Activated CD8-positive, alpha-beta memory T cell treated with anti-CD3 and anti-CD28 coated beads, Interleukin-2, amount 10 ng/mL, durations not matched to agents 7 days and 5 days (primary cell): ENCODE measurements at places on chromosomes 2 and 18. TPM values are rescaled to one million over a fixed set of nuclear protein-coding genes. Genes with fewer than 3 reads are reported as not detected.

GRCh38 chr18:49588171-49588570 lies 26.3 kb downstream of the LIPG start:
- no peaks in the 10 kb centered on the region for H3K36me3 ChIP-seq
- no peak overlapping the region for H3K27ac ChIP-seq
- no peak for DNase-seq
- no peak overlapping the region for H3K4me3 ChIP-seq

- H3K27ac ChIP-seq = no peak overlapping the region
- H3K27me3 ChIP-seq = no peaks in the 10 kb centered on the region
- no peaks in the 10 kb centered on the region for H3K36me3 ChIP-seq
- H3K4me1 ChIP-seq = no peaks in the 10 kb centered on the region
- H3K4me3 ChIP-seq = no peak overlapping the region
These were observed 1677.7 kb downstream of the SUCLG1 start for GRCh38 chr2:82781176-82781915.

DNA sequence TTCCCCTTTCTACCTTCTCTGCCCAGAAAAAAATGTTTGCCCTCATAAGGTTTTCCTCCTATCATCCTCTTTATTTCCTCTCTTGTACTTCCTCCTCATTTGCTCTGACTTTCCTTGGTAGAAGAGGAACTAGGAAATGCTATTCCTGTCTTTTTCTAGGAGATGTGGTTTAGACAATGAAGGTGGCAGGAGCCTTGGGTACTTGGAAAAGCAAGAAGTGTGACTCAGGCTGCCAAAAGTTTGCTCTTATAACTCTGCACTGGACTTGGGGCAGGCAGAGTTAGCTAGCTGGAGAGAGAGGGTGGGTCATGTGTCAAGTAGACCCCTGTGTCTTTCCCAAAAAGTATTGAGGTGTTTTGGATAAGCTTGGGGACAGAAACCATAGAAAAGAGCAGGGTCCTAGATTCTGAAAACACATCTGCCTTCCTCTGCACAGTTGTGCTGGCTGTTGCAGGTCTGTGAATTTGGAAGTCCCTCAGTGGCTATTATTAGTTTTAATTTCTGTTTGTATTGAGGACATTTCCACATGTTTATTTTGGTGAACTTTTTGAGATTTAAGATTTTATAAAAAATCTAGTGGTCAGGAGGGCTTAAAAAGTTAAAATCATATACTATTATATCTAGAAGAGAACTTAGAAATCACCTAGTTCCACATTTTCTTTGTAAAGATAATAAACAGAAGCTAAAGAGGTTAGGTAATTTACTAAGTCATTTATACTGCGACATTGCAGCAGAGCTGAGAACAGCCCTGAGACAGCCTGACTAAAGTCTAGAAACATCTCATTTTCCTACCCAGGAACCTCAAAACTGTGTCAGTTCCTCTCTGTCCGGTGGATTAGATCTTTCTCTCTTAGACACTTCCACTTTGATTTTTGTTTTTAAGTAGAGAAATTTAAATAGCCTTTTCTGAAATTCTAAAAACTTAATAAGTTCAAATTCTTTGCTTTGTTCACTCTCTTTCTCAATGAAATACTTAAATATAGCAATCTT lies 16.0 kb downstream of the INSIG2 start:
- H3K36me3 ChIP-seq = peaks cover 67% of the 10 kb centered on the region
- DNase-seq = no peak
- H3K4me3 ChIP-seq = no peak overlapping the region
- no peaks in the 10 kb centered on the region for H3K27me3 ChIP-seq
- H3K27ac ChIP-seq = peak overlapping the region; percentile 2
- H3K4me1 ChIP-seq = peaks cover 25% of the 10 kb centered on the region

- peaks cover 2% of the 10 kb centered on the region for H3K36me3 ChIP-seq
- no peak overlapping the region for H3K27ac ChIP-seq
- no peak overlapping the region for H3K4me3 ChIP-seq
- DNase-seq = no peak
- H3K4me1 ChIP-seq = peaks cover 24% of the 10 kb centered on the region
- H3K27me3 ChIP-seq = no peaks in the 10 kb centered on the region
These were observed 22.6 kb downstream of the HDAC4 start for GRCh38 chr2:239378021-239378917.

GRCh38 chr2:33782395-33783230 lies 183.5 kb upstream of the FAM98A start:
- H3K27ac ChIP-seq = no peak overlapping the region
- no peaks in the 10 kb centered on the region for H3K4me1 ChIP-seq

The TSN gene
- total RNA-seq = 68.8 TPM

GRCh38 chr2:160140471-160140870 lies 59.6 kb downstream of the ITGB6 start:
- H3K27ac ChIP-seq = no peak overlapping the region
- DNase-seq = no peak
- H3K36me3 ChIP-seq = no peaks in the 10 kb centered on the region
- H3K4me3 ChIP-seq = no peak overlapping the region
- peaks cover 27% of the 10 kb centered on the region for H3K27me3 ChIP-seq
- no peaks in the 10 kb centered on the region for H3K4me1 ChIP-seq

- H3K27me3 ChIP-seq = no peaks in the 10 kb centered on the region
- H3K4me1 ChIP-seq = peaks cover 12% of the 10 kb centered on the region
- no peaks in the 10 kb centered on the region for H3K36me3 ChIP-seq
- H3K4me3 ChIP-seq = peak overlapping the region; percentile 9
- no peak for DNase-seq
These were observed 332.9 kb downstream of the SOCS6 start for GRCh38 chr18:70621710-70622109.

GRCh38 chr2:225366731-225367130 lies 32.8 kb upstream of the NYAP2 start:
- H3K27ac ChIP-seq = no peak overlapping the region
- no peak overlapping the region for H3K4me3 ChIP-seq
- H3K4me1 ChIP-seq = no peaks in the 10 kb centered on the region
- no peaks in the 10 kb centered on the region for H3K36me3 ChIP-seq
- H3K27me3 ChIP-seq = peaks cover 9% of the 10 kb centered on the region

DNA sequence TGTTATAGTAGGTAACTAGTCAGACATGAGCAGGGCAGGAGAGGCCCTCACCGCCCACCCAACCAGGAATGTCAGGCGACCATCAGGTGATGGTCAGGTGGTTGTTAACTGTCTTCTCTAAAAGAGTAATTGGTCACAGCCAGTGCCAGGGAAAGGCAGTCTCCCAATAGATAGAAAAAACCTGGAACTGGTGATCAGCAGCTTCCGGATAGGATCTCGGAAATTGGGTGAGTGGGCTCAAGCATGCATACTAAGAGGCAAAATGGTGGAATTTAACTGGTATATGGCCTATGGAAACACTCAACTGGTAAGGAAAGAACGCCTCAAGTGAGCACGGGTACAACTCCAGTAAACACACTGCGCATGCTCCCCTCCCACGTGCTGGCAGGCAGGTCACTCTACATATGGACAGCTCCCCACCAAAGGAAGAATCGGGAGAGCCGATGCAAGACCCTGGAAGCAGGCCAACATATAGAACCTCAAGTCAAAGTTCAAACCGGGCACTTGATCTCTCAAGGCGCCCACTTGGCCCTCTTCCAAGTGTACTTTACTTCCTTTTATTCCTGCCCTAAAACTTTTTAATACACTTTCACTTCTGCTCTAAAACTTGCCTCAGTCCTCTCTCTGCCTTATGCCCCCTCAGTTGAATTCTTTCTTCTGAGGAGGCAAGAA lies 43.5 kb upstream of the TMEM131 start:
- H3K4me1 ChIP-seq = no peaks in the 10 kb centered on the region
- peaks cover 20% of the 10 kb centered on the region for H3K27me3 ChIP-seq
- H3K36me3 ChIP-seq = no peaks in the 10 kb centered on the region

- DNase-seq = no peak
- H3K4me1 ChIP-seq = peaks cover 10% of the 10 kb centered on the region
- H3K27ac ChIP-seq = no peak overlapping the region
- H3K4me3 ChIP-seq = no peak overlapping the region
- H3K36me3 ChIP-seq = no peaks in the 10 kb centered on the region
- peaks cover 96% of the 10 kb centered on the region for H3K27me3 ChIP-seq
These were observed 1.0 kb downstream of the HOXD12 start for GRCh38 chr2:176100547-176101140.

The CFAP65 gene
- total RNA-seq = not detected

The KCNF1 gene
- total RNA-seq = not detected

DNA sequence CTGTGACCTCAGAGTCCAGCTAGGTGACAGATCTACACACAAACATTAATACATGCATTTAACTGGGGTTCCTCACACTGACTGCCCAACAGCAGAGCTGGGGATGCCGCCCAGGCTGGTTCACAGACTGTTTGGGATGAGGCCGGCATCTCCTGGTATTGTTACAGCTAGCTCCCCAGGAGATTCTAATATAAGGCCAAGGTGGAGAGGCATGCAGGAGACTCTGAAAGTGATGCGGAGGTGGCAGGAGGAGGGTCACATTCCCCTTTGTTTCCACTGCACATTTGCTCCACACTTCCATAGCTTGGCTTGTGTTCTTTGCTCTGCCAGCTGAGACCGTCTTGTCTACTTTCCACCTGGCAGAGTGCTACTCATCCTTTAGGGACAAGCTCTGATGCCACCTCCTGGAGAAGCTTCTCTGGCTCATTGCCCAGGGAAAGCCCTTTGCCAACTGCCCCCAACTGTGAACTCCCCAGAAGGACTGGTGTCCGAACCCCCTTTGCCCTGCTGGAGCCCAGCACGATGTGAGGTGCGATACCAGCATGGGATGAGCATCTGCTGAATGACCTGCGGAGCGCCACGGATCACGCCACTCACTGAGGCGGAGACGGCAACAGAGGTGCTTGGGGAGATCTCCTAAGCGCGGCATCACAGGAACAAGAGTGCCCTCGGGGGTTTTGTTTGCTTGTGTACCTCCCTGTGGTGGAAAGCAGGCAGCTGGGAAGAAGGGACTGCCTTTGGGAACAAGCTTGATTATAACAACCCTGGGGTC lies 88.8 kb downstream of the UXS1 start:
- no peaks in the 10 kb centered on the region for H3K27me3 ChIP-seq
- peaks cover 14% of the 10 kb centered on the region for H3K4me1 ChIP-seq
- no peak overlapping the region for H3K4me3 ChIP-seq
- peak; percentile 40 for DNase-seq

- no peaks in the 10 kb centered on the region for H3K36me3 ChIP-seq
- no peak overlapping the region for H3K4me3 ChIP-seq
- H3K4me1 ChIP-seq = no peaks in the 10 kb centered on the region
- H3K27me3 ChIP-seq = no peaks in the 10 kb centered on the region
- H3K27ac ChIP-seq = no peak overlapping the region
- no peak for DNase-seq
These were observed 1090.2 kb downstream of the SUCLG1 start for GRCh38 chr2:83368916-83369315.

The IL37 gene
- total RNA-seq = not detected

The SERPINB11 gene
- not detected for total RNA-seq

- peaks cover 6% of the 10 kb centered on the region for H3K27me3 ChIP-seq
- DNase-seq = no peak
- H3K4me3 ChIP-seq = no peak overlapping the region
These were observed 51.2 kb downstream of the SDC1 start for GRCh38 chr2:20173496-20174402.

DNA sequence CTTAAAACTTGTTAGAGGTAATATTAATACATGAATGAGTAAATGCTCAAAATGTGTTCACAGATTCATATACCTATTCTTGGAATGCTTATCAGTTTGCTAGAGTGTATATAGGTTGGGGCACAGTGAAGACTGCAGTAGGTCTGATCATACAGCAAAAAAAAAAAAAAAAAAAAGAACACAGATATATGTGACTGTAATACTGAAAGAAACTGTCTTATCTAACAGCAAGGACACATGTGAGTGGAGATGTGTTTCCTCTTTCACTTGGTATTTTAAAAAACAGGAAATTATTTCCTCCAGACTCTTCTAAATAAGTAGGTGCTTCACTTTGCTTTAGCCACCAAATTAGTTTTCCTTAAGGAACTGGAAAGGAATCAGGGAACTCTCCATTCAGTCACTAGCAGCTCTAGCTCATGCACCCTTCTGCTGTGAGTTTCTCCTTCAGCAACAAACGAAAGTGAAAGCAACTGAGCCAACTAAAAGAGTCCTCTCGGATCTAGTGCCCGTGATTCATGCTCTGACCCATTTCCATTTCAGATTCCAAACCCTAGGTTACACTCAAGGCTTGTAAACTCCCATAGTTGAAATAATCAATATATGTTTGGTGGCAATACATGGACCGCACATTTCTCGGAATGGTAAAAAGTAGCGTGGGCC lies 98.5 kb downstream of the DSEL start:
- peaks cover 7% of the 10 kb centered on the region for H3K4me1 ChIP-seq
- H3K36me3 ChIP-seq = peaks cover 3% of the 10 kb centered on the region
- no peaks in the 10 kb centered on the region for H3K27me3 ChIP-seq
- peak; percentile 46 for DNase-seq

GRCh38 chr18:35289727-35290093 lies 319 bp downstream of the ZSCAN30 start:
- H3K4me1 ChIP-seq = peaks cover 34% of the 10 kb centered on the region
- no peaks in the 10 kb centered on the region for H3K27me3 ChIP-seq
- peaks cover 65% of the 10 kb centered on the region for H3K36me3 ChIP-seq

- H3K4me3 ChIP-seq = no peak overlapping the region
- H3K27me3 ChIP-seq = no peaks in the 10 kb centered on the region
- no peak overlapping the region for H3K27ac ChIP-seq
- no peaks in the 10 kb centered on the region for H3K4me1 ChIP-seq
- no peak for DNase-seq
These were observed 83.2 kb downstream of the COMMD1 start for GRCh38 chr2:61988462-61989366.

DNA sequence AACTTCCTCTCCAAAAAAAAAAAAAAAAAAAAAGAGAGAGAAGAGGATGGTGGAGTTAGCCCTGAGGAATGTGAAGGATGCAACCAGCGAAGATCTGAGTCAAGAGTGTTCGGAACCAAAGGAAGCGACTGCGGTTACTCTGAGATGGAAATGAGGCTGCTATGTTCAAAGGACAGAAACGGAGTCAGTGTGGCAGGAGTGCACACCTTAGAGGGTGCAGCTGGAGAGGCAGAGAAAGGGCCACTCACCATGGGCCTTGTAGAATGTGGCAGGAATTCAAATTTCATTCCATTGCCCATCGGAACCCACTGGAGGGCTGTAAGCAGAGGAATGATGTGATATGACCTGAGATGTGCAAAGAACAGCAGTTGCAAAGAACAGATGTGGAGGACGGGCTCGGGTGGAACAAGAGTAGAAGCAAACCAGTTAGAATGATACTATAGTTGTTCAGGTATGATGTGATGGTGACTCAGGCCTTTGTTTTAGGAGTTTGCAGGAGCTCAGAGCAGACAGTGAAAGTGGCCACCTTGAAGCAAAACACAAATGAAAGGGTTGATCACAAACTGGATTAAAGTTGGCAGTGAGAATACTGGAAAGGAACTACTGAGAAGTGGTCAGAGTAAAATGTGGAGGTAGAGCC lies 22.6 kb downstream of the ITGA6 start:
- no peaks in the 10 kb centered on the region for H3K27me3 ChIP-seq
- H3K4me3 ChIP-seq = no peak overlapping the region
- no peak overlapping the region for H3K27ac ChIP-seq

The ZNF521 gene
- total RNA-seq = not detected

DNA sequence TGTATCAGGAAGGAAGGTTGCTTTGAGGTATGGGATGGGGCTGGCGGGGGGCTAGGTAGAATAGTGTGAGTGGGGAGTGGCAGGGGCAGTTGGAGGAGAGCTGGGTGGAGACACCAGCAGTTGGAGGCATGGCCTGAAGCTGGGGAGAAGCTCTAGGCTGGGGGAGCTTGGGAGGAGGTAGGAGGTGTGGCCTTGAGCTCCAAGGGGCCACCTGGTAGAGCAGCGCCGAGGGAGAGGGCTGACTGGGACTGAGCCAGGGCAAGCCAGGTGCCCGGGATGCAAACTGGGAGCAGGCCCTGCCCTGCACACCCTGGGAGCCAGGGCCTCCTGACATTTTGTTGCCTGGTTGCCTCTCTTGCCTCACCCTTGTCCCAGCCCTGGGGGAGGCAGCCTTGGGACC lies 33.1 kb upstream of the PDIA6 start:
- no peak overlapping the region for H3K27ac ChIP-seq
- H3K27me3 ChIP-seq = peaks cover 9% of the 10 kb centered on the region
- no peaks in the 10 kb centered on the region for H3K4me1 ChIP-seq
- H3K36me3 ChIP-seq = no peaks in the 10 kb centered on the region
- H3K4me3 ChIP-seq = no peak overlapping the region

The SOX11 gene
- not detected for total RNA-seq
